Caki2 (cell line): ENCODE measurements at places on chromosomes 16 and 17. TPM values are rescaled to one million over a fixed set of nuclear protein-coding genes. Genes with fewer than 3 reads are reported as not detected.

CCL1 gene
- not detected in 2 replicates for total RNA-seq

IRX3 gene
- 27.7 and 48.4 TPM in 2 replicates for total RNA-seq

KRTAP2-1 gene
- not detected in 2 replicates for total RNA-seq

ZNF747 gene
- total RNA-seq = 29.1 and 46.8 TPM in 2 replicates

HYDIN gene
- 0.95 and 3.8 TPM in 2 replicates for total RNA-seq

MIEF2 gene
- 24.6 and 28.4 TPM in 2 replicates for total RNA-seq

ASGR1 gene
- not detected in 2 replicates for total RNA-seq

DNA sequence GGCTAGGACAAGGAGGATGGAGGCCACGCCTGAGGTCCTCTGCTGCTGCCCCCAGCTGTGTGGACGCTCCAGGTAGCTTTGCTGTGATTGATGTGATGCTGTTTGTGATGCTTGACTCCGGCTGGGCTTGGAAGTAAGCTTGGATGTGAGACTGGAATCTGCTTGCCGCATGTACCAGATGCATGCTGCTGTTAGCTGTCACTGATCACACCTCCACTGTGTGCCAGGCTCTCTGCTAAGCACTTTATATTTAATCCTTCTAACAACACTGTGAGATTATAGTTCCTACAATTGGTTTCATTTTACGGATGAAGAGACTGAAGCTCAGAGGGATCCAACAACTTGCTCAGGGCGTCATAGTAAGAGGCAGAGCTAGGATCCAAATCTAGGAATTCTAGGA, 23.5 kb downstream of the SNX29 start:
- DNase-seq = no peak

DNA sequence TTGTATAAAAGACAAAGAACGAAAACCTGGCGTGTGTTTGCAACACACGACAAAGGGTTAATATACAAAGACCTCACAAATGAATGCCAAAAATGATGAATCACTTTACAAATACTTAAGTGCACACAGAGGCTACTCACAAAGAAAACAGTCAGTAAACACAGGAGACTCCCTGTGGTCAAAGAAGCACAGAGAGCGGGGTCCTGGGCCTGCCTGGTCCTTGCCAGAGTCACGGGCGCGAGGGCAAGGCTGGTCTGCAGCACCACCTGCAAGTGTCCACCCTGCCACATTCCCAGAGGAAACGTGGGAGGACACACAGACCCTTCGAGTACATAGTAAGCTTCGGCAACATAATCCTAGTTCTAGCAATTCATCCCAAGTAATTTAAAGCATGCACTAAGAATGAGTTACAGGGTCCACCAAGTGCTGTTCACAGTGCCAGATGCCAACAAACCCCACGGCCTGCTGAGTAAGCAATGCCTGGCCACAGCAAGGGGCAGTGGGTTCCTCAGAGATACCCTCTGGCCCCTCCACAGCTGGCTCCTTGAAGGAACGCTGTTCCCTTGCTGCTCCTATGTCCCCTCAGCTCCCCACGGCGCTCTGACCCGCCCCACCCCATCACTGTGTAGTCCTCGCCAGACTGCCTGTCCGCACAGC, 24.6 kb upstream of the FAAP100 start:
- DNase-seq = peak; percentile 72

DNA sequence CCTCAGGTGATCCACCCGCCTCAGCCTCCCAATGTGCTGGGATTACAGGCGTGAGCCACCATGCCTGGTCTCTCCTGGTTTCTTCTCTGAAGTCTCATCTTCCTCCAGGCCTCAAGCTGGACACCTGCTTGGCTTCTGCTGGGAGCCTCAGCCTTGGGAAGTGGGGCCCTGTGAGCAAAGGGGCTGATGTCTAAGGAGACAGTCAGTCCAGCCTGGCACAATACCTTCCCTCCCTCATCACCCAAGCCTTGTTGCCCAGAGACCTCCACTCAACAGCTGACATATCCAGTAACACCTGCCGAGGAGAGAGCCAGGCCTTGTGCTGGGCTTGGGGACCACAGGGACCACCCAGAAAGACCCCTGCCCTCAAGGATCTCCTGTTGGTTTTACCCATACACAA, 251.6 kb downstream of the GSG1L start:
- no peak for DNase-seq

DNA sequence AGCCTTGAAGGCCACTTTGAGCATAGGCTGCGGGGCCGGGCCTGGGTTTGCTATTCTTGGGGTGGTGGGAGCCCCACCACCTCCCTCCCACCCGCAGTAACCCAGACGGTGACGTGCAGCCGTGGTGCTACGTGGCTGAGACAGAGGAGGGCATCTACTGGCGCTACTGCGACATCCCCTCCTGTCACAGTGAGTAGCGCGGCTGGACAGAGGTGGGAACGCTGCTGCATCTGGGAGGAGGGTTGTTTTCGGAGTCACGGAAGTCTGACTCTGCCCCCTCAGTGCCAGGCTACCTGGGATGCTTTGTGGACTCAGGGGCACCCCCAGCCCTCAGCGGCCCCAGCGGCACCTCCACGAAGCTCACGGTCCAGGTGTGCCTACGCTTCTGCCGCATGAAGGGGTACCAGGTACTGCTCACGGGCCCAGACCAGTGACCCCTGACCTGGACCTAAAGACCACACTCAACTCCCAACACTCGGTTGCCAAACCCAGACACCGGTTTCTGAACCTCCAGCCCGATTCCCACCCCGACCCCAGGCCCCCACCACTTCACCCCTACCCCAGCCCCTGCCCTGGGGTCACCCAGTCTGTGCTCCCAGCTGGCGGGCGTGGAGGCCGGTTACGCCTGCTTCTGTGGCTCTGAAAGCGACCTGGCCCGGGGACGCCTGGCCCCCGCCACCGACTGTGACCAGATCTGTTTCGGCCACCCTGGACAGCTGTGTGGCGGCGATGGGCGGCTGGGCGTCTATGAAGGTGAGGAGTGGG, 2.1 kb downstream of the KREMEN2 start:
- DNase-seq = no peak

- peak; percentile 71 for DNase-seq
Observed at GRCh38 chr16:75733305-75734211, 7.3 kb upstream of the CPHXL start.

GRCh38 chr17:57948555-57949420, 6.4 kb downstream of the CUEDC1 start:
- DNase-seq = peak; percentile 98

DNA sequence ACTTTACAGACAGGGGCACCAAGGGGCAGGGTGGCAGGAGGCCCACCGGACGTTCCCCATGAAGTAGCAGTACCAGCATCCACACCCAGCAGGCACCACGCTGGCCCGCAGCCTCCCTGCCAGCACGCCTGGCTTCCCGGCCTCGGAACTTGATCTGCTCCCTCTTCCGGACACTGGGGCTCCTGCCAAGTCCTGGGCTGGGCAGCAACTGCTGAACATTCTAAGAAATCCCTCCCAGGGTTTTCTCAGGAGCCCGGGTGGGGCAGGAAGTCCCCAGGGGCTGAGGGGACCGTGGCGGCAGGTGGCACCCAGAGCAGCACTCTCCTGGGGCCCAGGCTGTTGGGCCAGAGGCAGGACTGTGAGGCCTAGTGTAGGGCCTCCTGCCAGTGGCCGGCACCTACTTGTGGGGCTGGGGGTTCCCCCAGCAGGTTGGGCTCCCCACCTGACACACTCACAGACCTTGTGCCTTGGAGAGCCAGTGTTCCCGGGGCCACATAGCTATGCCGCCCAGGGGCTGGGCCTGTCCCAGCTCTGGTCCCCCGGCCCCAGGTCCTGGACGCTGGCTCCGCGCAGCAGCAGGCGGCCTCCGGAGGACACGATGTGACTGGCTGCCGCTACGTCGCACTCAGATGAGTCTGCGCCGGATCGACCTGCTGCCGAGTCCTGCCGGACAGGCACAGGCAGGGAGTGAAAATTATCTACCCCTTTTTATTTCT, 86.2 kb upstream of the CBX4 start:
- DNase-seq = peak; percentile 21

DNA sequence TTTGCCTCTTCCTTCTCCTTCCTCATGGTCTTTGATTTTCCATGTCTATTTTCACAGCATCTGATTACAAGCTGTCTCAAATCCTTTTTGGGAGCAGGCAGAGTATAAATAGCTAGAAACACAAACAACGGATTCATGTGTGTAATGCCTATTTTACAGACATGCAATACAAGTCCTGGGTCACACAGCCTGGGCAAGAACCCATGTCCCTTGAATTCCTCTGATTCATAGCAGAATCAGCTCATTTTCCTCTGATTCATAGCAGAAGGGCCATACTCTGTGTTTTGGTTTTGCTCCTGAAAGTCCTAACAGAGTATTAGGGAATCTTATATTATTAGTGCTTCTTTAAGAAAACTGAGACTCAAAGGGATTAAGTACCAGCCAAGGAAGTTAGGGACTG, 71.3 kb downstream of the IRX5 start:
- no peak for DNase-seq

- DNase-seq = peak; percentile 9
Observed at GRCh38 chr17:4074831-4075495, 67.9 kb downstream of the ZZEF1 start.

- DNase-seq = peak; percentile 72
Observed at GRCh38 chr16:28974007-28974436, 556 bp upstream of the SPNS1 start.

GRCh38 chr16:68935008-68935407, 91.7 kb downstream of the TANGO6 start:
- no peak for DNase-seq

- peak; percentile 78 for DNase-seq
Observed at GRCh38 chr16:3444032-3444388, 530 bp downstream of the NAA60 start.

- no peak for DNase-seq
Observed at GRCh38 chr17:27343294-27343693, 49.4 kb downstream of the WSB1 start.

DNA sequence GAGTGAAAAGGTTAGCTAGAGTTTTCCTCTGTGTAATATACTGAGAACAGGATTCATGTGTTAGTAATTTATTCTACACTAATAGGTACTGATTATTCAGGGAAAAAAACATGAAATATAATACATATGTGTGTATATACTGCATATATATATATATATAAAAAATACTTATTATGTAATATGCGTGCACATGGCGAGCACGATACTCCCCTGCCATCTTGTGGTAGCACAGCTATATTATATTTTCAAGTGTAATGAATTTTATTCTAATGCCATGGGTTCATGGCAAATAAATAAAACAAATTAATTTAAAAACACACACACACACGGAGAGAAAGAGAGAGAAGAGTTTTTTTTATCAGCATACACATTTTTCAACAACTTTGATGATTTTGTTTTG, 460.6 kb downstream of the KCNJ2 start:
- DNase-seq = no peak

DNA sequence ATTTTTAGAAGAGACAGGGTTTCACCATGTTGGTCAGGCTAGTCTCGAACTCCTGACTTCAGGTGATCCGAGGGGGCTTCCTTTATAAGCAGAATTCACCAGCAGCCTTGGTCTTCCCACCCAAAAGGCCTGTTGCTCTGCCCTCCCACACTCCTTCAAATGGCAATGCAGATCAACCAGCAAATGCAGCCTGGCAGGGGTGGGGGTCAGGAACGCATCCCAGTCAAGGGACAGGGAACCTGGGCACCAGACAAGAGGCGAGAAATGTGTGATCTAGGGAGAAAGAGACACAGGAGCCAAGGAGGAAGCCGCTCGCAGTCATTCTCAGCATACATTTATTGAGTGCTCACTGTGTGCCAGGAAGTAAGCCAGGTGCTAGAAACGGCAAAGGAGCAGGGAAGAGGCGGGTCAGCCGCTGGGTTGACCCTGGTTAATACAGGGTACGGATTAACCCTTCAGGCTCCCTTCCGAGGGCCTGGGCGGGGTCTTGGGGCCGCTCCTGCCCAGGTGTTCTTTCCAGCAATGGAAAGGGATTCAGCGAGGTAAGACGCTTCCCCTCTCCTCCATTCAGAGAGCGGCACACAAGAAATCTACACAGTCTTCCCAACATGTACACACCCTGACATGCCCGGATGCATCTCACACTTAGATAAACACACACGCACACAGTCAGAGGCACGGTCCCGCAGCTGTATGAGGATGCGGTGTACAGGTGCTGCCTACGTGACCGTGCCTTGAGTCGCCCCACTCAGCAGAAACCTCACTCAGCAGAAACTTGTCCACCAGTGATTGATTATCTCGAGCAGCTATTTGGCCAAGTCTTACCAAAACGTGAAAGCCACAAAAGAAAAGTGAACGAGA, 6.6 kb upstream of the PITPNA start:
- no peak for DNase-seq

DNA sequence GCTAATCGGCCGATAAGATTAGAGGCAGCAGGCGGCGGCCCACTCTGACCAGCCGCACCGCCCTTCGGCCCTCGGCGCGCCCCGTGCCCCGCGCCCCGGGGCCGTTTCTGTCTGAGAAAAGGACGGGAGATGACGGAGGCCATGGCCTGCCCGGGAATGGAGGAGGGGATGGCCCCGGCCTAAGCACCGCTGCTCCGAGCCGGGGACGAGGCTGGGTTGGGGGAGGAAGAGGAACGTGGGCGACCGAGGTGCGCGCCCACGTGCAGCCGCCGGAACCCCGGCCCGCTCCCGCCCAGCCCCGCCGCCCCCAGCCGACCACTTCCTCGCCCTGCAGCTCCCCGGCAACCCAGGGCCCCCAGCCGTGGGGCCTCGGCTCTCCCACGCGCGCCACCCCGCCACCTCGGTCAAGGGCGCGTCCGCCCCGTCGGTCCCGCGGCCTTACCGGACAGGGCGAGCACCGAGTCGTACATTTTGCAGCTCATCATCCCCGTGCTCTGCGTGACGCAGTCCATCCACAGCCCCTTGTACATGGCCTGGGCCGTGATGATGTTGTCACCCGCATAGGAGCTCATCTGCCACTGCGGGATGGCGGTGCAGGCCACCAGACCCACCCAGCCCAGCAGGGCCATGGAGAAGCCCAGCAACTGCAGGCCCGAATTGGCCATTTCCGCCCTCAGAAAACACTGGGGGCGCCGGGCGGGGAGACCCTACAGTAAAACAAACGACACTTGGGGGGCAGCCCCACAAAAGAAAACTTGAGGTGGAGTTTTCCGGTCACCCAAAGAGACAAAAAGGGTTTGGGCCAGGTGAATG, 693 bp downstream of the CLDN7 start:
- DNase-seq = no peak

DNA sequence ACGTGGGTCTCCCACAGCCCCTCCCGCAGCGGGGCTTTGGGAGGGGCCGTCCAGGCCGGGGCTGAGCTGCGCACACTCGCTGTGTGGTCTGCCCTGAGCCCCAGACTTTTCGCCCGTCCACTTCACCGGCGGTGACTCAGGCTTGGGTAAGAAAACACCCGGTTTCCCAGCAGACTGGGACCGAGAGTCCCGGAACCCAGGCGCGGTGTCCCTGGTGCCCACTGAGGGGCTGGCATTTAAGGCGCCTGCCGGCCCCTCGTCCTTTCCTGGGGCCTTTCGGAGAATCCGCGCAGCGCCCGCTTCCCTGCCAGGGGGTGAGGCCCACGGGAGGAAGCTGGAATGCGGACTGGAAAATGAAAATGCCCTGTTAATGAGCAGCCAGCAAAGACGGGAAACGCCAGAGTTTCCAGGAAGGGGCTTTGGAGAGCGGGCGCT, 100.3 kb downstream of the C16orf95 start:
- no peak for DNase-seq

GRCh38 chr17:48819466-48819865, 2.4 kb upstream of the TTLL6 start:
- no peak for DNase-seq
